Endodermal cell (in vitro differentiated cells): ENCODE measurements at places on chromosomes 5 and 9.
A peak's percentile ranks its signal among the peaks of the same experiment; 100 is the strongest.

DNA sequence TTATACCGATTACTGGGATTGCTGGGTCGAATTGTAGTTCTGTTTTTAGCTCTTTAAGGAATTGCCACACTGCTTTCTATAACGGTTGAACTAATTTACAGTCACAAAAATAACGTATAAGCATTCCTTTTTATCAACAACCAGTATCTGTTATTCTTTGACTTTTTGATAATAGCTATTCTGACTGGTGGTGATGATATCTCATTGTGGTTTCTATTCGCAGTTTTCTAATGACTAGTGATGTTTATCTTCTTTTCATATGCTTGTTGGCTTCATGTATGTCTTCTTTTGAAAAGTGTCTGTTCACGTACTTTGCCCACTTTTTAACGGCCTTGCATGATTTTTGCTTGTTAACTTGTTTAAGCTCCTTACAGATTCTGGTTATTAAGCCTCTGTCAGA, 74.4 kb downstream of the FAM174A start:
- H3K27me3 ChIP-seq: no peaks in the 10 kb centered on the region
- no peak overlapping the region for H3K4me3 ChIP-seq
- H3K27ac ChIP-seq: no peak overlapping the region
- no peaks in the 10 kb centered on the region for H3K36me3 ChIP-seq

DNA sequence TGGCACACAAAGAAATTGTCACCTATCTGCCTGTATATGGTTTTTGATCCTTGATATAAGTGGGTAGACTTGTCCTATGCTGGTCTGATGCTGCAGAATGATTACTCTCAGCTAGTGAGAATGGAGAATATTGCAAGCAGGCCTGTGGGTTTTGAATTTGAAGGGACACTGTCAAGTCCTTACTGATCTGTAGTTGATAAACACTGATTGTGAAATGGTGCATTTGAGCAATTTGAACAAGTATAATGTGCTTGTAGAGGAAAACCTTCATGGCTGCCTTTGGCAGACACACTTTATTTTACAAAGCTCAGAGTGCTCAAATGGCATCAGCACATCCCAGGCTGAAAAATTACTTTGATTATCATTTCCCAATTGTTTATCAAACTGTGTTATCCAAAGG, 9.3 kb downstream of the ENTREP1 start:
- no peak overlapping the region for H3K27ac ChIP-seq

- H3K36me3 ChIP-seq: peaks cover 55% of the 10 kb centered on the region
- no peaks in the 10 kb centered on the region for H3K27me3 ChIP-seq
- H3K4me3 ChIP-seq: no peak overlapping the region
- no peak overlapping the region for H3K27ac ChIP-seq
- DNase-seq: no peak
These were observed 94.8 kb downstream of the NR3C1 start for GRCh38 chr5:143308731-143309130.

DNA sequence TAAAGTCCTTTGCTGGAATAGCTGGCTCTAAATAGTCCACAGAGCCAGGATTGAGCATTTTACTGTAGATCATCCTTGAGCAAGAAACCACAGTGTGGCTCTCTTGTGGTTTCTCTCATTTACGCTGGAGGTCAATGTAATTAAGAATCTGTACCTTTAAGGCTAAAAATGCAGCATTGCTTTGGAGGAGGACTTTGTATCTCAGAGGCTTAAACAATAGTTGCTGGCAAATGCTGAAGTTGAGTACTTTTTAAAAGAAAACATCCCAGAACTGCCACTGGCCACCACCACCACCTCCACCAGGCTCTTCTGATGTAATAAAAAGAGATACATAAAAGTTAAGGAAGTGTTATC, 177.3 kb upstream of the ADAMTSL1 start:
- no peaks in the 10 kb centered on the region for H3K27me3 ChIP-seq
- H3K27ac ChIP-seq: no peak overlapping the region
- H3K4me3 ChIP-seq: no peak overlapping the region
- no peaks in the 10 kb centered on the region for H3K36me3 ChIP-seq
- peaks cover 4% of the 10 kb centered on the region for H3K4me1 ChIP-seq

- no peak overlapping the region for H3K4me3 ChIP-seq
- no peak for DNase-seq
- no peaks in the 10 kb centered on the region for H3K36me3 ChIP-seq
- H3K27me3 ChIP-seq: no peaks in the 10 kb centered on the region
- no peak overlapping the region for H3K27ac ChIP-seq
These were observed 310.2 kb downstream of the AGTPBP1 start for GRCh38 chr9:85431339-85432102.

- no peak overlapping the region for H3K27ac ChIP-seq
- no peaks in the 10 kb centered on the region for H3K27me3 ChIP-seq
- H3K36me3 ChIP-seq: no peaks in the 10 kb centered on the region
- H3K4me3 ChIP-seq: no peak overlapping the region
These were observed 231.6 kb upstream of the ANKH start for GRCh38 chr5:15103130-15103529.

- no peak overlapping the region for H3K4me3 ChIP-seq
- H3K36me3 ChIP-seq: peaks cover 4% of the 10 kb centered on the region
- no peak overlapping the region for H3K27ac ChIP-seq
- no peak for DNase-seq
- no peaks in the 10 kb centered on the region for H3K4me1 ChIP-seq
- H3K27me3 ChIP-seq: no peaks in the 10 kb centered on the region
These were observed 74.0 kb downstream of the MRPS27 start for GRCh38 chr5:72245951-72246532.

- no peak overlapping the region for H3K27ac ChIP-seq
- no peaks in the 10 kb centered on the region for H3K27me3 ChIP-seq
- no peak overlapping the region for H3K4me3 ChIP-seq
- peaks cover 12% of the 10 kb centered on the region for H3K36me3 ChIP-seq
- peaks cover 8% of the 10 kb centered on the region for H3K4me1 ChIP-seq
- no peak for DNase-seq
These were observed 24.7 kb downstream of the FBXO10 start for GRCh38 chr9:37551468-37551867.

GRCh38 chr9:22228542-22228941, 218.1 kb upstream of the DMRTA1 start:
- no peaks in the 10 kb centered on the region for H3K4me1 ChIP-seq
- H3K4me3 ChIP-seq: no peak overlapping the region
- no peak overlapping the region for H3K27ac ChIP-seq
- DNase-seq: no peak

DNA sequence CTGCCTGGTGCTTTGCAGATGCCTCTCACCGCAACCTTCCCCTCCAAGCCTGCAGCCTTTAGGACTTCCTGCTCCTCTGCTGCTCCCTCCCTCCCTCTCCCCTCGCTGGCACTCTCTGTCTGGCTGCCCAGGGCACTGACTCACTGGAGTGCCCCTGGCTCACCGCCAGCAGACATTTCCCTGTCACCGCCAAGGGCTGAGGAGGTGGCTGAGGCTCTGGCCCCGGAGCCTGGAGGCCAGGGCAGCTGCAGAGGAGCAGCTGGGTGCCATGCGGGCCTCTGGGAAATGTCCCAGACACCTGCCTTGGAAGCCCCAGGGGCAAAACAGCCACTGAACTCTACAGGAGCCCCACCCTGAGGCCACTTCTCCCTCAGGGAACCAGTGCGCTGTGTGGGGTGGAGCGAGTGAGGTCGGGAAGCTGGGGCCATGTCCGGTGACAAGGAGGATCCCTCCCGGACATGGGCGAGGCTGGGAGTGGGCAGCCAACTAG, 53.4 kb downstream of the TENT4A start:
- no peak for DNase-seq
- H3K27me3 ChIP-seq: no peaks in the 10 kb centered on the region
- H3K27ac ChIP-seq: no peak overlapping the region

DNA sequence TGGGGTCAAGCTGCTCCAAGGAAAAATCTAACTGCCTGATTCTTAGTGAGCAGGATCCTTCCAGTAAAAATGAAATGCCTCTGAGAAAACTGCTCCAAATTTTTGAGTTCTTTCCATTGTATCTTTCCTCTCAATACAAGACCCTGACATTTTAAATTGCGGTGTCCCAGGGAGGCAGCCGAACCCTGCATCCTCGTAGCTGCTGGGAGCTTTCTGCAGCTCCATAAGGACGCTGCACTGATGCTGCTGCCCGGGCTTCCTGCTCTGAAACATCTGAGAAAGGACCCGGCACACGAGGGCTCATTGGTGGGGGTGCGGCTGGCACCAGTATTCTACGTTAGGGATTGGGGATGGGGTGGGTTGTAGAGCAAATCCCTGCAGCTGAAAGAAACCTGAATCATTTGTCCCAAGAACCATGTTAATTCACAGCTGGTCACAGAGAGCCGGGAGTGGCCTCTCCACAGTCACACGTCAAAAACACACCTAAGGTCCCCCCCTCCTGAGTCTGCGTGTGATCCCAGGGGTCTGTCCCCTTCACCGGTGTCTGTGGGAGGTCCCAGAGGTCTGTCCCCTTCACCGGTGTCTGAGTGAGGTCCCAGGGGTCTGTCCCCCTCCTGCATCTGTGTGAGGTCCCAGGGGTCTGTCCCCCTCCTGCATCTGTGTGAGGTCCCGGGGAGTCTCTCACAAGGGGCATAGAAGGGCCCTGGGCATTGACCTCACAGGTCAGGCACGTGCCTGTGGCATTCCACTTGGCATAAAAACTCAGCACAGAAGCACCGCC, 63.4 kb upstream of the ZNF354B start:
- H3K36me3 ChIP-seq: no peaks in the 10 kb centered on the region
- no peak overlapping the region for H3K27ac ChIP-seq
- peak; percentile 10 for DNase-seq
- H3K4me1 ChIP-seq: no peaks in the 10 kb centered on the region
- no peak overlapping the region for H3K4me3 ChIP-seq

- H3K4me1 ChIP-seq: no peaks in the 10 kb centered on the region
- no peak for DNase-seq
- H3K36me3 ChIP-seq: no peaks in the 10 kb centered on the region
These were observed 188.6 kb downstream of the CTNND2 start for GRCh38 chr5:11715461-11716196.

- no peaks in the 10 kb centered on the region for H3K27me3 ChIP-seq
- H3K4me3 ChIP-seq: no peak overlapping the region
- no peak for DNase-seq
- no peaks in the 10 kb centered on the region for H3K4me1 ChIP-seq
- H3K36me3 ChIP-seq: peaks cover 39% of the 10 kb centered on the region
These were observed 8.2 kb downstream of the HEXB start for GRCh38 chr5:74693191-74693590.

GRCh38 chr5:88660264-88660946, 222.6 kb downstream of the MEF2C start:
- no peak for DNase-seq
- no peaks in the 10 kb centered on the region for H3K36me3 ChIP-seq
- H3K27ac ChIP-seq: peak overlapping the region; percentile 89

DNA sequence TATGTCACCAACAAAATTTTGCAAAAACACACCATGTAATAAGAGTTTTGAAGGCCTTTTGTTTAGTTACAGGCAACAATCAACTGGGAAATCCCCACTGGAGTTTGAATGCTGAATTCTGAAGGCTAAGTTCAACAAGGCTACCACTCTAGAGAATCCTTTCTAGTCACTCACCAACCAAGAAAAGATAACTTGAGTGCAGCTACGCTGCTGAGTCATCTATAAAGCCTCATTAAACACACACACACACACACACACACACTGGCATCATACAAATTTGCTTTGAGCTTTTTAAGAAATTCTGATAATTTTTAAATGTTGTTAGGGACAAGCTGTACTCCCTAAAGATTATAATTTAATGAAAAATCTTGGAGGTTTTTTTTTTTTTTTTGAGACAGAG, 219.6 kb downstream of the DENND1A start:
- no peak overlapping the region for H3K27ac ChIP-seq
- DNase-seq: no peak
- H3K36me3 ChIP-seq: no peaks in the 10 kb centered on the region
- H3K27me3 ChIP-seq: no peaks in the 10 kb centered on the region

GRCh38 chr9:128735373-128735772, 11.4 kb upstream of the ZDHHC12 start:
- no peak for DNase-seq
- H3K36me3 ChIP-seq: peaks cover 22% of the 10 kb centered on the region
- H3K4me1 ChIP-seq: no peaks in the 10 kb centered on the region

- no peak for DNase-seq
- H3K4me1 ChIP-seq: peaks cover 9% of the 10 kb centered on the region
- H3K36me3 ChIP-seq: peaks cover 37% of the 10 kb centered on the region
- no peak overlapping the region for H3K27ac ChIP-seq
- H3K4me3 ChIP-seq: no peak overlapping the region
These were observed 35.1 kb downstream of the BASP1 start for GRCh38 chr5:17252543-17252942.

DNA sequence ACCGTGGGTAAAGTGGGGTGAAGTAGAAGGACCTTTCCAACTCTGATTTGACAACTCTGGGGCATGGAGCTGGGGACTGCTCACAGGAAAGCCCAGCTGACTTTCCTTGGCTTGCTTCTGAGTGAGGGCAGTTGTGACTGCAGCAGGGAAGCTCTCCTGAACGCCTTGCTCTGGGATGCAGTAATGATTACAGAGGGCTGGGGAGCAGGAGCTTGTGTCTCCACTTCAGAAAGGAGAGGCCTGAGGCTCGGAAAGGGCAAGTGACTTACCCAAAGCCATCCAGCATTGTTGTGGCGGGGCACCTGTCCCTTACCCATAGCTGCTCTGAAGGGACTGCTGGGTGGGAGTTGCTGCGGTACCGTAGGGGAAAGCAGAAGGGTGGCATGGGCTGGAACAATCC, 41.2 kb downstream of the GSN start:
- H3K36me3 ChIP-seq: peaks cover 15% of the 10 kb centered on the region
- DNase-seq: no peak
- H3K4me1 ChIP-seq: no peaks in the 10 kb centered on the region
- H3K4me3 ChIP-seq: no peak overlapping the region
- no peaks in the 10 kb centered on the region for H3K27me3 ChIP-seq
- no peak overlapping the region for H3K27ac ChIP-seq

DNA sequence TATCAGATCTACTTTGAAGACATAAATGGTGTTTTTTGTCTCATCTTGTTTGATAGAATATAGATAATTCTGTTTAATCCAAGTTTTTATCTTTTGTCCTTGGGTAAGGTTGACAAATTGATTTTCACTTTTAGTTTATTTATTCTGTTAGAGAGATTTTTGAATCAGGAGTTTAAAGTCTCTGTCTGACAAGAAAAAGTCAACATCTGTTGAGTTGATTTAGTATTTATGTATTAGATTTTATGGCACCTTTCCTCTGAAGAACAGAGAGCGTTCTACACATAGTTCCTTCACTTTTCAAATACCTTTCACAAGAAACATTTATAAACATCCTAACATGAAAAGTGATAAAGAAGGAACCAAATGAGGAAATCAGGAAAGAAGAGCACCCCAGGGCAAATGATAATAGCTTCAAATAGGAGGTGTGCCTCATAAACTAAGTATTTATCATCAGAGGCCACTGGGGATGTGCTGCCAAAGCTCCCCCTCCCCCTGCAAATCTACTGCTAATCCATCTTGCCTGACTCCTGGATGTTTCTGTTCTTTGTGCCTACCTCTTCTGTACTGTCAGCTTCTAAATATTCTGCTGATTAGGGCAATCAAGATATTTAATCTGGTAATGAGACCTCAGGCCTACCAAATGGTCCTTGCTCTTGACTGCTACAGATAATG, 457.7 kb upstream of the CHD1 start:
- no peaks in the 10 kb centered on the region for H3K36me3 ChIP-seq
- DNase-seq: no peak
- no peak overlapping the region for H3K4me3 ChIP-seq
- H3K27ac ChIP-seq: no peak overlapping the region
- H3K4me1 ChIP-seq: no peaks in the 10 kb centered on the region
